ENCODE measurements at places on chromosomes 3 and 15.

DNA sequence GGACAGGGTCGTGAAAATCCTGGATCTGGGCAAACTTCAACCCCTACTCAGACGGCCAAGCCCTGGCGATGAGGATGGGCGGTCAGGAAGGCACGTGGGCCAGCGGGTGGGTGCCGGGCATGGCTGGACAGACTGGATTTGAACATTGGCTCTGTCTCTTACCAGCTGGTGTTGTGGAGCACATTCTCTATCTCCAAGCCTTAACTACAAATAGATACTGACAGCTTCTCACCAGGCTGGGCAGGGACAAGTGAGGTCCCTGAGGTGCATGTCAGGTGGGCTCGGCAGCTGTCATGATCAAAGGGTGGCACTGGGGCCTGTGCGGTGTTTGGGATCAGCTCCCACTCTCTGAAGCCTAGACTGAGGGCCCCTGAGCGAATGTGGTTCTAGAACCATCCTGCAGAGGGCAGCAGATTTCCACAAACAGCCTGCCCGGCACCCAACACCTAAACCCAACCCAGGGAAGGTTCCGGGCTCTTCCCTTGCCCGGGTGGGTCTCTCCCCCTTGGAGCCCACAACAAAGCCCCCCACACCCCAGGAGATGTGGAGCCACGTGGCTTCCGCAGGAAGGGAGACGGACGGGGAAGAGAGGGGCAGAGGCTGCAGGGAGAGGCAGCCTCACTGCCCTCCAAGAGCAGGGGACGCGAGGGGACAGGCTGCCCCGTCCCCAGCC is 58.4 kb downstream of the RGMA start:
- DNase-seq: peak; percentile 59

DNA sequence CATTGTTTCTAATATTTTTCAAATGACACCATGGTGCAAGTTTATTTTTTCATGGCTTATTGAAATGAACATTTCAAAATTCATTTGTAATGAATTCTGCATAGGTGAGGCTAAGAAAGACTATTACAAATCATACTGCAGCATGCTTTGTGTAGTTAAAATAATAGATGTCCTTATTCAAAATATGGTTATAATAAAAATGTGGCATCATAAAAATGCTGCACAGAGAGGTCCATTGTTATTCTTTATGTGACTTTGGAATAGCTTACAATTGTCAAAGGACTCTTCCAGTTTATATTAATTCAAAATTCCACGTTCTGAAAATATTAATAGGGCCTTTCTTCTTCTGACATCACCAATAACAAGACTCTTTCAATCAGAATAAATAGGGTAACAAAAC is 222.7 kb downstream of the GAP43 start:
- DNase-seq: no peak

- no peak for DNase-seq
These were observed 41.1 kb upstream of the SRGAP3 start for GRCh38 chr3:9290566-9290965.

DNA sequence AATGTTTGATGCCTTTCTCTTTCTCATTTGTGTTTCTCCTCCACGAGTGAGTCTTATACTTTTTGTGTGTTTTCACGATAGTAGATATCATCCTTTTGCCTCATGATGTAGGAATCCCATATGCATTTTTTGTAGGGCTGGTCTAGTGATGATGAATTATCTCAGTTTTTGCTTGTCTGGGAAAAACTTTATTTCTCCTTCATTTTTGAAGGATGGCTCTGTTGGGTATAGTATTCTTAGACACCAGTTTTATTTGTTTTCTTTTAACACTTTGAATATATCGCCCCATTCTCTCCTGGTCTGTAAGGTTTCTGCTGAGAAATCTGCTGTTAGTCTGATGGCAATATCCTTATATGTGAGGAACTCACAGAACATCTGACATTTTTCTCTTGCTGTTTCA is 18.3 kb downstream of the CEP63 start:
- DNase-seq: no peak

DNA sequence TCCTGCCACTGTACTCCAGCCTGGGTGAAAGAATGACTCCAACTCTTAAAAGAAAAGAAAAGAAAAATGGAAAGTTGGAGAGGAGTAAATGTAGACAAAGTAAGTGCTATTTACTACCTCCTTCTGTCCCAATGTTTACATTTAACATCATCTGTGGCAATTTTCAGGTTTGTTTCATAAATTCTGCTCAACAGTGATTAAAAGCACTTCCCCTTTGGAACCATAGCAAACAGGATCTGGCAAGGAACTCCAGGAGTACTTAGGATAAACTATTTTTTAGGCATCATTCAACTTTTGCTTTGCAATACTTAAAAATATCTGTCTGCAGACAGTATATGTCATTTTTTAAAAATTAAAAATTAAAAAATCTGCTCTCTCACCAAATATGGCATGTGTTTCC is 5.5 kb upstream of the CX3CR1 start:
- no peak for DNase-seq

DNA sequence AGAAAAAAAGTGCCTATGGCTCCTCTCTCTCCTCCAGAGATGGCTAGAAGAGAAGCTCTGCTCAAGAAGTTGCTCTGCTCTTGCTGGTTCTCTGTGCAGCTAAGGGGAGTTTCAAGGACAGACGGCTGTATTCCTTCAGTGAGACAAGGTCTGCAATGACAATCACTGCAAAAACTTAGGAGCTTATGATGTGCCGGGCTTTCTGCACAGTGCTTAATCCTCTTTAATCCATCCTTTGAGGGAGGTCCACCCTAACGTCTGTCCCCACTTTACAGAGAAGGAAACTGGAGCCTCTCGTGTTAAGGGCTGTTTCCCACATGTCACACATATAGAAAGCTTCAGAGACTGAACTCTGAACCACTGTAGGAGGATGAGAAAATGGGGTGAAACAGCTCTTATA is 260.6 kb downstream of the MEX3B start:
- DNase-seq: no peak

GRCh38 chr3:128784843-128785242 is 58.9 kb downstream of the RAB7A start:
- DNase-seq: no peak

GRCh38 chr15:62391641-62392262 is 226.7 kb upstream of the C2CD4B start:
- no peak for DNase-seq

- no peak for DNase-seq
These were observed 30.1 kb downstream of the PXYLP1 start for GRCh38 chr3:141261472-141262307.

DNA sequence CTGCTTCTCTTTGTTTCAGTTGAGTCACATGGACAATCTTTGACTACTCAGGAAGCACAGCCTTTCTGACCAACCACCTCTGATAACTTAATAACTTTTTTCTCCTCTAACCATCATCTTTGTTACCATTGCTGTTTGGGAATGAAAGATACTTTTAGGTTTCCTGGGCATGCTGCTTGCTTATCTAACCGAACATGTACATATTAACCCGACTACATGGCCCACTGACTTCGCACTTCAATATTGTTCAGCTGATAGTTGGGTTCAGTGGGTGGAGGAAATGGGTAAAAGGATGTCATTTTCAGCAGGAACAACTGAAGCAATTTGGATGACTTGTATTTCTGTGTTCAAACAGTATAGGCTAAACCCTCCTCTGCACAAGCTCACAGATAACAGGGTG is 214.3 kb downstream of the SQOR start:
- DNase-seq: no peak

GRCh38 chr15:74039656-74040010 is 42.7 kb downstream of the GOLGA6A start:
- no peak for DNase-seq

- DNase-seq: no peak
These were observed 54.5 kb downstream of the CHD2 start for GRCh38 chr15:92954578-92954977.

DNA sequence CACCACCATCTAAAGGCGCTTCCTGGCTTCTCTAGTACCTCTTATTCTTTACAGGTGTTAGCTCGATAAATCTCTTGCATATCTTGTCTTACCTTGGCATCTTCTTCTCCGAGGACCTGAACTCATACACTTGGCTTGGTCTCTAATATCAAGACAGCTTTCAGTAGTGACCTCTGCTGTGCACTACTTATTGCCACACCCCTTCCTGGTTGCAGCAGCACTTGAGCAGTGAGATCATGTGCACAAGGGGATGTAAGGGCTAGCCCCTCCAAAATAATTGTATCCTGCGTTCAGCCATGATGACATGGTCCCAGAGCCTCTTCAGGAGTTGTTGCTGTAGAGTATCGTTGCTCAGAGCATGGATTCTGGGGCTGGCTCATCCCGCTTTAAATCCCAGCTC is 1.3 kb upstream of the PLA1A start:
- no peak for DNase-seq

- no peak for DNase-seq
These were observed 65.3 kb upstream of the FSTL1 start for GRCh38 chr3:120516136-120516535.

GRCh38 chr3:149845570-149846244 is 32.7 kb downstream of the RNF13 start:
- DNase-seq: no peak

DNA sequence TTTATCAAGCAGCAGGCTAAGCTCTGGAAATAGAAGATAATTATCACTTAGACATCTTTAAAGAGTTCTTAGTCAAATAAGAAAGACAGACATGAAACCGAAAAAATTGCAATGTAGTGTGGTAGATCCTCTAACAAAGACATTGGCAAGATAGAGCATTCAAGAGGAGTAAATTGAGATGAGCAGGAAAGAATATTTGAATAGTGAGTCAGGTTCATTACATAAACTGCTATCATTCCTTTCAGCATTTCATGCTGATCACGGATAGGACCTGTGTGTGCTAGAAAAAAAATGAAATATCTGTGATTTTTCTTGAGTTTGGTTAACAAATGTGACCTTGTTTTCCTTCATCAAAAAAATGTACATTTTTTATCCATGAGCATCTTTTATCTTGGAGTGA is 460.9 kb downstream of the OTOL1 start:
- no peak for DNase-seq

DNA sequence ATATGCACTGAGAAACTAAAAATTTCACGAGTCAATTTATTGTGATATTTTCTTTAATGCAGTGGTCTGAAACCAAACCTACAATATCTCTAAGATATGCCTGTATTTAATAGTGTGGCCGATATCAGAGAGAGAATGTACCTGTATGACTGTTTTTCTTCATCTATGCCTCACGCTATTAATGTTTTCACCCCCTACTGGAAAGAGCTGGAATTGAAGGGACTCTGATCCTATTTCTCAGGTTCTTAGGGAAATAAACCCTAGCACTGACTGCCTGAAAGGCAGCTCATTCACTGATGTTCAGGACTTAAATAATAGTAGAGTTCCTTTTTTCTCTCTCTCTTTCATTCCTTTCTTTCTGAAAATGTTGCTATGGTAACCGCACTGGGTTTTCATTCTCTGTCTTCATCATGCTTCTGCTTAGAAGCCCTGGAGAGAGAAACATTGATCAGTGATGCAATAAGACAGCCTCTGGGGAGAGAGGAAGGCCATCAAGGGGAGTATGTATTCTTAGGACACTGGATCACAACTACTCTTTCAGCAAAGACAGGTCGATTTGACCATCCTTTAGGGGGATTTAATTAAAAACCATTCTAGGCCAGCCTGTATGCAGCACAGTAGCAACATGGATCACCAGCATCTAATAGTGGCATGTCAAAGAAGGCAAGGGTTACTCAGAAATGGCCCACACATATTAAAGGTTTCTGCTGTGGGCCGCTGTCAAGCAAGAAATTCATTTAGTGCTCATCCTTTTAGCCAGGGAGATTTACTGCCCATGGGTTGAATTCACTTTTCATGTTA is 1135.7 kb downstream of the IGSF11 start:
- no peak for DNase-seq

DNA sequence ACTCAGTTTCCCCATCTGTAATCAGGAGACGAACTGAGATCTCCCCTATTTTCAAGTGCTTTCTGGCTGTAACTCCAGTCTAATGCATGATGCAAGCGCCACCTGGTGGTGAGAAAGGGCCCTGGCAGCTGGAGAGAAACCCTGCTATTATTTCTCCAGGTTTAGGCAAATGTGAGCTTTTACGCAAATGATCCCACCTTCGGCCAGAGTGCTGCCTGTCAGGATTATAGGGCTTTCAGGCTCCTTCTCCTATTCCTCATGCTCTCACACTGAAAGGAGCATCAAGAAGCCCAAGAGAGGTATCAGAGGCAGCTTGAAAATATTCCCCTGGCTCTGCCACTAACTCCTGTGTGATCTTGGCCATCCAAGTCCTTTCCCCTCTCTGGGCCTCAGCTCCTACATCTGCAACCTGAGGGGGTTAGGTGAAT is 93.9 kb upstream of the RASGRF1 start:
- DNase-seq: peak; percentile 38

DNA sequence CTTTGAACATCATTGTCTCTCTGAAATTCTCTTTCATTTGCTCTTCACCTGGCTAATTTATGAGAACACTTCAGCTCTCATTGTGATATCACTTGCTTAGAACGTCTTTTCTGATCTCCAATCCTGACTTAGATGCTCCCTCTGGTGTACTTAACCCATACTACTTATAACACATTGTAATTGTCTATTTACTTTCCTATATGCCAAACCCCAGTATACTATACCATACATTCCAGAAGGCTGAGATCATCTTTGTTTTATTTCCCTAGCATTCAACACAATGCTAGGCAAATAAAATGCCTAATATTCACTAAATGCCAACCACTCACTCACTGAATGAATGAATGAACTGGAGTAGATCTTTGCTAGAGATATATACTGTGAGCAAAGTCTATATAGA is 27.0 kb upstream of the PEX5L start:
- no peak for DNase-seq

DNA sequence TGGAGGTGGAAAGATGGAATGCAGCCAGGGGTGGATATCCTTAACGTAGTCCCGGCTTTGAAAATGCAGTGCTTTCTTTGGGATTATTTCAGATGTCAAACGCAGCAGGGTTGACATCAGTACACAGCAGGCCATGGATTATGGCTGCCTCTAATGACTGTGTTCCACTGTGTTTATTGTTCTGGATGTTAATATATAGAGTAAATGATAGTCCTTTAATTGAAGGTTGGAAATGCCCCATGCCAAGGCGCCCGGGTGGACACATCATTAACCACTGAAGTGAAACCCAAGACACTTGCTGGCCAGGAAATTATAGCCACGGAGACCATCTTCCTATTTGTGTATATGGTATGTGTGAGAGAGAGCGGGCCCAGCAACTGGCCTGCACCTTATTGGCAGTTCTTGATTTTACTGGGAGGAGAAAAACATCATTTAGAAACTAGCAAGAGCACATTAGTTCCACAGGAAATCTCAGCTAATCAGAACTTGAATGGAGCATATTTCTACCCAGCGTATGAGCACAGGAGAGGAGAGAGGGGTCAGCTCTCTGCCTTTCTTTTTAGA is 254.9 kb upstream of the RASGRP1 start:
- DNase-seq: no peak

DNA sequence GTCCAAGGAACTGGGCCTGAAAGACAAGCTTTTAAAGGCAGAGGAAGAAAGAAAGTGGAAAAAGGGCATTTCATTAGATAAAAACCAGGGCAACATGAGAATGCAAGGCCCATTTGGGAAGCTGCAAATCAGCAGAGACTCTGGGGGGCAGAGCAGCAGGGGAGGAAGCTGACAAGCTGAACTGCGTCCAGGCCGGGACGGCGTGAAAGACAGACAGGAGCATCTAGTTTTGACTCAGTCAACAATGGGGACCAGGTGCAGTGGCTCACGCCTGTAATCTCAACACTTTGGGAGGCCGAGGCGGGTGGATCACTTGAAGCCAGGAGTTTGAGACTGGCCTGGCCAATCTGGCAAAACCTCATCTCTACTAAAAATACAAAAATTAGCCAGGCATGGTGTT is 69.9 kb downstream of the CDC25A start:
- DNase-seq: no peak

All from H54 (cell line).